GM12892 (cell line): ENCODE measurements at places on chromosomes 7 and 10.
A peak's percentile ranks its signal among the peaks of the same experiment; 100 is the strongest.

- DNase-seq: no peak
Measured at GRCh38 chr7:93830141-93830925, 60.2 kb downstream of the TFPI2 start.

- DNase-seq: no peak
Measured at GRCh38 chr7:28408105-28408959, 4.0 kb upstream of the CREB5 start.

- DNase-seq: no peak
Measured at GRCh38 chr7:27185013-27185853, at the start of gene HOXA11. HOXA11 (minus strand) TSS chr7:27185232; CDS start chr7:27185144, 88 bp downstream.

DNA sequence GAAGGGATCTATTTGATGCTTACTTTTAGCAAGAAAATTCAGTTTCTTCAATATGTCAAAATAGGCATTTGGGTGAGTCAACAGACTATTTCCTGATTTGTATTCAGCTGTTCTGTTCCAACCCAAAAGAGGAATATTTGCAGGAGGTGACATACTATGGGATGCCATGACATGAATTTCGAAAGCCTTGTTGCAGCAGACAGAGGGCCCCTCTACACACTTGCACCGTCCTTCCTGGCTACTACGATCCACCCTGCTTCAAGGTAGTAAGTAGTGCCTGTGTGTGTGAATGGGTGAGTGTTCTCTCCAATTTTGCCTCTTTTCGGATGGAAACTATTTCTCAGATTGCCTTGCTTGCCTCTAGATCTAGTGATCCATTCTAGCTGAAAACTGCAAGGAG, 413.0 kb upstream of the ADARB2 start:
- DNase-seq: no peak

GRCh38 chr7:50449881-50450589, at the start of gene FIGNL1:
FIGNL1 (minus strand) TSS chr7:50450350; CDS start chr7:50447287, 3,063 bp downstream.
- DNase-seq: peak; percentile 68

DNA sequence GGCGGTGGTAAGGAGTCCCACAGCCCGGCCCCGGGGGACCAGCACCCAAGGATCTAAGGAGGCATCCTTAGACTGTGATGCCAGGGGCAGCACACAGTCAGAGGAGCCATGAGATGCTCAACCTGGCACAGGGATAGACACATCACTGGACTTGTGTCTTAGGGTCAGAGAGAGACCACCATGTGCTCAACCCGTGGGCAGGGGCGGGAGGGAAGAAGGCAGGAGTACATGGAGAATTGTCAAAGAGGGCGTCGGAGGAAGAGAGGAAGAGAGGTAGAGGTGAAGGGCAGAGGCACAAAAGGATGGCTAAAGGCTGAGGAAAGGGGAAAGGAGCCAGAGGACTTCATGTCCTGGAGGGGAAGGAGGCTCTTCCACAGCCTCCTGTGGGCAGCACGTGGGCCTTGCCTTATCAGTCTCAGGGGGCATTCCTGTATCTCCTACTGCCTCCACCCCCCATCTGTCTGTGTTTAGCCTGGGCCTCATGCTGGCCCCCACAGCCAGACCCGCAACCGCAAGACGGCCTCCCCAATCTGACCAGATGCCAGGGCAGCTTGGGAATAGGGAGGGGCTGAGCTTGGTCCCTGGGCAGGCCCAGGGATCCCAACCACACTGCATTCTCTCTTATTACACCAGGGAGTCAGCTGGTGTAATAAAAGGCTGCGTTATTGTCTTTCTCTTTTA, 2.2 kb downstream of the ADCY1 start:
- DNase-seq: no peak

DNA sequence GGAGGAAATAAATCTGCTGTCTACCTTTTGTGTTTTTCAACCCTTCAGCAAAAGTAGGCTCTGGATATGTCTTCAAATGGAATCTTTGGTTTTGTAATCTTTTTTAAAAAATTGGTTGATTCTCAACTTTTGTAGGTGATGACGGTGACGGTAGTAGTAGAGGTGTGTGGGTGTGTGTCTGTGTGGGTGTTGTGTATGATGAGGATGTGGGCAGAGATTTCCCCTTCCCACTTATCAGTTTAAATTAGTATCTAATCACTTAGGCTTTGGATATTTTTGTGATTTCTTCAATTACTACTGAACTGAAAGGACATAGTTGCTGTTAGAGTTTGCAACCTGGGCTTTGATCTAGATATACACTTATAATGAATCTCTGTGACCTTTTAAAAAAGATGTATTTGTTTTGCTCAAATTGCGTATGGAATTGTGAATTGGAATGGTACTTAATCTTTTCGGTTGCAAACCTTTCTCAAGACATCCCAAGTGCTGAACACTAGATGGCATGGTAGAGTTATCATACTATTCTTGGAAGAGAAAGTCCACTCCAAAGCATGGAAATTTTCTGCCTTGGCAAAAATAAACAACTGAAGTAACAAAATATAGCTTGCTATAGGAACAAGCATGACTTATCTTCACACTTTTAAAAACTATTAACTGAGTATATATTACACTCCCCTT, 51.9 kb upstream of the A1CF start:
- DNase-seq: no peak

GRCh38 chr10:20682782-20683181, 214.3 kb downstream of the NEBL start:
- no peak for DNase-seq

DNA sequence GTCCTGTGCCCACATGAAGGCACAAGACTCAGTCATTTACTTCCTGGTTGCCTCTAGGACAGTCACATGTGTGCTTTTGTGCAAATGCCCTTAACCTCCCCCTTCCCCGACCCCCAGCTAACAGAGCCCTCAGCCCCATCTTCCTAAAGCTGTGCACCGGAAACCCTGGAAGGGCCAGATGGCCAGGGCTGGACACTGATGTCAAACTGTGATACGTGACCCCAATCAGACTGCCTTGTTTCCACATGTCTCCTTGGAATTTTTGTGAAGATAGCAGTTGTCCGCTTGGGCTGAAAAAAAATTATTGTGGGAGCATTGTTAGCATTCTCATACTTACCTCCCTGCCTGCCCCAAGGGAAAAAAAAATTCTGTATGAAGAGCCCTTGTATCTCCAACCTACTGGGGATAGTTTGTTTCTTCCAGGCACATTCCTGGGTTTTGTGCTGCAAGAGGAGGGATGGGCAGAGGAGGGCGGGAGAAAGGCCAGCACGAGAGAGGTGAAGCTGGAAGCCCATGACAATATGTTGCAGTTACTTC, 17.0 kb upstream of the ADAM12 start:
- DNase-seq: no peak

DNA sequence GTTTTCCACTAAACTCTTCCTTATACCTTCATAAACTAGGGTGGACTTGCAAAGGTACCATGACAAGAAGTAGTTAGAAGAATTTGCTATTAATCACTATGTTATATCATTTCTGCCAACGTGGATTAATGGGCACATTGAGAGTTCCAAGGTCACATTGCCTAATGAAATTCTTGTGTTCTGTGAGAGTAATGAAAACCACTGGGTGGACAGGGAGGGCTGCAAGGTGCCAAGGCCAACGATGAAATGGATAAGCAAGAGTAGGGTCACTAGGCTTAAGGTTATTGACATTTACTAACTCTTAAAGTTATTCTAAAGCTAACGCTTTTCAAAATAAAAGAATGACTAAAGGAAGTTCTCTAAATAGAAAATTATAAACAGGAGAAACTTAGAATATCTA, 6.6 kb upstream of the ABCB4 start:
- no peak for DNase-seq

GRCh38 chr10:100827819-100828737, 82.7 kb downstream of the PAX2 start:
- DNase-seq: peak; percentile 53

- no peak for DNase-seq
Measured at GRCh38 chr7:47744883-47745282, 163.0 kb upstream of the TNS3 start.

DNA sequence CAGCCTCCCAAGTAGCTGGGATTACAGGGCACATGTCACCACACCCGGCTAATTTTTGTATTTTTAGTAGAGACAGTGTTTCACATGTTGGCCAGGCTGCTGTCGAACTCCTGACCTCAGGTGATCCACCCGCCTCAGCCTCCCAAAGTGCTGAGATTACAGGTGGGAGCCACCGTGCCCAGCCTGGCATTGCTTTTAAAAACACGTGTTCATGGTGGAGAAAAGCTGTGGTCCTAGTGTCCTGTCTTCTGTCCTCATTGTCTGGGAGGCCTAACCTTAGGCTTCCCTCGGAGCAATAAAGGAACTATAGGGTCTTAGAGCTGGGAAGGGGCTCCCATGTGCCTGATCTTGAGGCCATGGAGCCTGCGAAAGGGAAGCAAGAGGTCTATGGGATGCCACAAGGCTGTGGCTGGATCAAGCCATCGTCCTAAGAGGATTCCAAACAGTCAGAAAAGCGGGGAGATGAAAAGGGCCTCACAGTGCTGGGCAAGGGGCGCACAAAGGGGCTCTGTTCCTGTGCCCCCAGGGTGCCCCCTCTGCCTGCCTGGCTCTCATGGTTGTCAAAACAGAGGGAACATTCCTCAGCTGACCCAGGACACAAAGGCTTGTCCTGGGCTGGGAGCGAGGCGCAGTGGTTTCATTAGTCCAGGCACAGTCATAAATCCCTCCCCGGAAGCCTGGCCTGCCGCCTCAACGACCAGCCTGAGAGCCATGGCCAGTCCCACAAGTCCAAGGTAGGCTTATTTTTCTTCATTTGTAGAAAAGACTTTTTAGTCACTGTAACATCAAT, 106.6 kb upstream of the TNS3 start:
- DNase-seq: no peak

- no peak for DNase-seq
Measured at GRCh38 chr7:2968616-2969397, 74.9 kb downstream of the CARD11 start.

GRCh38 chr10:109127363-109127762, 795.9 kb downstream of the XPNPEP1 start:
- no peak for DNase-seq

DNA sequence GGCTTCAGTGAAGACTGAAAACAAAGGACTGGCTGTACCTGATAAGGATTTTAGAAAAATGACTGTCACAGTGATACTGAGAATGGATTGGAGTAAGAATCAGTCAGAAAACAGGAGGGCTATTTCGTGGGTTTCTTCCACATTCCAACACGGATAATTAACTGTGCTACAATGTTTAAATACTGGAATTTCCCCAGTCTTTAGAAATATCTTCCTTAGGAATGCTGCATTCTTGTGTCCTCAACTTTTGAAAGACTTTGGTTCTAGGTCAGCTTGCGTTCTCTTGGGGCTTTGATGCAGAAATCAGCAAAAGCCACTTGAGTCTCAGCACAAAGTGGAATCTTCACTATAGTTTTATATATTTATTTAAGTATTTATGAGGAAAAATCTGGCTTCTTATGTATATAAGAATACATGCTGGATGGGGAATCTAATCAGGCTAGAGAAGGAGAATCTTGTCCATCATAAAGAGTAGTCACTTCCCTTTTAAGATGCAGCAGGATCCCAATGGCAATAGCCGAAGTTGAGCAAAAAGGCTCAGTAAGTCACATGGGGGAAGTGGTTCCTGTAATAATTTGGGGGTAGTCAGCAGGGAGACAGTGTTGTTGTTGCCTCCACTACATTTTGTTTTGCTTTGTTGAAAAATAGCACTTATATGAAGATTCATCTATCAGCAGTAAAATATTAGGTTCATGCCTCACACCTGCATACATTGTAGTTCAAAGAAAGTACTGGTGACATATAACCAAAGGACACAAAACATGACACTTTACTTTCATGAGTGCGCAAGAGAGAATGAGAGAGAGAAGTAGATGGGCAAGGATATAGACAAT, 86.0 kb downstream of the CH25H start:
- DNase-seq: no peak

DNA sequence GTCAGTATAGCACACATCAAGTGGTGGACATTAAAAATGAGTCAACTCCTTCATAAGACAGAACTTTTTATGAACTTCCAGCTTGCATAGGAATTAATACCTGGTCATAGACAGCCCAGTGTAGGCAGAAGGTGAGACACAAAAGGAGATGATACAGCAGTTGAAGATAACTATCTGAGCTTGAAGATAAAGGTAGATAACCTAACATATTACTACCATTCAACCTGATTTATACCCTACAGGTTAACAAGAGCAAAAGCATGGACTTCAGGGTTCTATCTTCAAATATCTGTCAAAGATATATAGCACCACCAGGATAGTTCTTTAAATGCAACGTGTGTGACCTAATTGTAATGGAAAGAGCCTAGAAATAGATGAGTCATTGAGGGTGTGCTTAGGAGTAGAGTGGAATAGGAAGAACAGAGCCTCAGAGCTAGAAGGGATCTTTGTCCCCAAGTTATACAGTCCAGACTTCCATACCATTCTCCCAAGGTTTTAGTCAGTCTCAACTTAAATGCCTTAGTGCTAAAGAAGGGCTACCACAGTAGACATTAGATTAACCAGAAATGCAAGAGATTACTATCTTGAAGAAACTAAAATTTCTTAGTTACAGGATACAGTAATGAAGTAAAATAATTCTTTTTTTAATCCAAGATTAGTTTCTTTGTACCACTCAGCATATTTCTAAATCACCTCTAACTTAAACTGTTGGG, 9.2 kb downstream of the ZNF800 start:
- DNase-seq: no peak

- DNase-seq: no peak
Measured at GRCh38 chr7:142836426-142836825, 18.4 kb upstream of the EPHB6 start.

DNA sequence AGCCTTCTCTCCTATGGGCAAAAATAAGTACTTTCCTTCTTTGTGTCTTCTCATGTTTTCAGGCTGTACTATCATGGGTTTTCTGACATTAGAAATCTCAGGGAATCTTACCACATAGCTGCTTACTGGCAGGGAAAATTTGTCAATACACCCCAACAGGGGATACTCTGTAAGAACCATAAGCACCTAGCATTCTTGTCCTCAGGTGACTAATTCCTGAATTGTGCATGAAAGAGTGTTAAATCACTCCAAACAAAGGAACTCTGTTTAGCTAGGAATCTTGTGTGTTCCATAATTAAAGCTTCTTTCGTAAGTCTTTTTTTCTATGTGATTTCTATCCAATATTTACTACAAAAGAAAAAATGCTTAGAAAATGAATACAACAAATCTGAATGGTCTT, 206.7 kb upstream of the POT1 start:
- DNase-seq: no peak

DNA sequence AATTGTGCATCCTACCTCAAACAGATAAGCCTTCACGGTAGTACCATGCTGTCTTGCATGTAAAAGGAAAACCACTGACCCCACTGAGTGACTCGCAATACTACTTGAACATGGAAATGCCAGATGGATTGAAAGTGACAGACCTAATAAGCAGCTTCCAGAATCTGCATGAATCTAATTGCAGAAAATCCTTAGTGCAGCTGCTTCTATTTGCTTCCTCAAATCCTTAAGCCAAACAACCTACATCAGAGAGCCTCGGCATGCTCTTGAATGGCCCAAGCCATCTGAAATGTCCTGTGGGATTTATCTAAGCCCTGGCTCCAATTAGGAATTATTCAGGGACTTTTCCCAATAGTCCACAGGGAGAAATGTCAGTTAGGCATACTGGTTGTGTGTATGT, 509.5 kb upstream of the CELF2 start:
- no peak for DNase-seq

- DNase-seq: no peak
Measured at GRCh38 chr10:24407928-24408327, 199.0 kb downstream of the KIAA1217 start.

- DNase-seq: no peak
Measured at GRCh38 chr7:151851145-151851751, 25.7 kb downstream of the PRKAG2 start.

- DNase-seq: no peak
Measured at GRCh38 chr10:122462533-122463465, 1.4 kb downstream of the HTRA1 start.

- no peak for DNase-seq
Measured at GRCh38 chr10:72654720-72655119, 28.8 kb upstream of the MICU1 start.

GRCh38 chr10:126175641-126176262, 212.5 kb downstream of the ADAM12 start:
- DNase-seq: no peak
